ENCODE measurements at places on chromosomes 7 and 10. TPM values are rescaled to one million over a fixed set of nuclear protein-coding genes. Genes with fewer than 3 reads are reported as not detected.

GRCh38 chr10:119531067-119531466, 11.5 kb downstream of the RGS10 start:
- no peak for DNase-seq
- H3K27me3 ChIP-seq: no peaks in the 10 kb centered on the region
- peaks cover 33% of the 10 kb centered on the region for H3K4me1 ChIP-seq
- H3K4me3 ChIP-seq: no peak overlapping the region

DNA sequence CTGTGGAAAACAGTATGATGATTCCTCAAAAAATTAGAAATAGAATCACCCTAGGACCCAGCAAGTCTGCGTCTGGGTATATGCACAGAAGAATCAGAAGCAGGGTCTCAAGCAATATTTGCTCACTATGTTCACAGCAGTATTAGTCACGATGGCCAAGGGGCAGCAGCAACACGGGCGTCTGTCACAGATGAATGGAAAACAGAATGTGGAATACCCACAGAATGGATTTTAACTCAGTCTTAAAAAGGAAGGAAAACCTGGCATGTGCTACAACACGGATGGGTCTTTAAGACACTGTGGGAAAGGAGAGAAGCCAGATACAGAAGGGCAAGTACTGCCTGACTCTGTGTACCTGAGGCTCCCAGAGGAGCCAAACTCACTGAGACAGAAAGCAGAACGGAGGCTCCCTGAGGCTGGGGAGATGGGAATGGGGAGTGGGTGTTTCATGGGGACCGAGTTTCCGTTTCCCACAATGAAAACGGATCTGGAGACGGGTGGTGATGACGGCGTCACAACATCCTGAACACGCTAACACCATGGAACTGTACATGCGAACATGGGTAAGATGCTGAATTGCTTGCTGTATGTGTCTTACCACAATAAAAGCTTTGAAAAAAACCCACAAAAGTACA, 36.7 kb upstream of the INPP5A start:
- no peak for DNase-seq
- no peaks in the 10 kb centered on the region for H3K36me3 ChIP-seq
- no peaks in the 10 kb centered on the region for H3K4me1 ChIP-seq

Gene INMT
- 0.76 TPM for total RNA-seq

Gene ITPRID1
- not detected for total RNA-seq

DNA sequence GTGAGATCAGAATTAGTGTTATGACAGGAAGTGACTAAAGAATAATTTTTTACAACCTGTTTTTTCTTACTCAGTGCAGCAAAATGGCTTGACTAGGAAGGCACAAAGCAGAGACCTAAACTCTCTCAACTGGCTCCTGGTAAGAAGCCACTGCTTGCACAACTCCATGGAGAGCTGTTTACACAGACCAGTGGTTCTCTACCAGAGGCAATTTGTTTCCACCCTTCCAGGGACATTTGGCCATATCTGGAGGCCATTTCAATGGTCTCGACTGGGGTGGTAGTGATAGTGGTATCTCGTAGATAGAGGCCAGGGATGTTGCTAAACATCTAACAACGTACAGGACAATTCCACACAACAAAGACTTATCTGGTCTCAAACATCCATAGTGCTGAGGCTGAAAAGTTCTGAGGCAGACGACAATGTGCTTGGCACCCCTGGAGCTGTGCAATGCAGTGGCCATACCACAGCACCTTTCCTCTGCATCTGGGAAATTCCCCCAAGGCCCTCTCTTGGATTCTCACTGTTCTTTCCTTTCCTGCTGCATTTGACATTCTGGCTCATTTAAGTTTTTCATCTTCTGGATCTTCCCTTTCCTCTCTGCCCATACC, 105.4 kb upstream of the LAMB4 start:
- DNase-seq: no peak
- no peak overlapping the region for H3K4me3 ChIP-seq
- no peaks in the 10 kb centered on the region for H3K4me1 ChIP-seq
- no peak overlapping the region for H3K27ac ChIP-seq

DNA sequence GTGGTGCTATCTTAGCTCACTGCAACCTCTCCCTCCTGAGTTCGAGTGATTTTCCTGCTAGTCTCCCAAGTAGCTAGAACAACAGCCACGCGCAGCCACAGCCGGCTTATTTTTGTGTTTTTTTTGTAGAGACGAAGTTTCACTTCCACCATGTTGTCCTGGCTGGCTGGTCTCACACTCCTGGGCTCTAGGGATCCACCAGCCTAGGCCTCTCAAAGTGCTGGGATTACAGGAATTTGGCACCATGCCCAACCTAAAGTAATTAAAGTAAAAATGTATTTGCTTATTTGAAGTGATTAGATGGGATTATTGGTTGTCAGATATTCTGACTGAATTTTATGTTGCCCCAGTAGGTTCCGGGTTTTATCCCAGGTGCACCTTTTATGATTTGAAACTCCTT, 22.7 kb downstream of the LUC7L2 start:
- DNase-seq: no peak
- no peak overlapping the region for H3K4me3 ChIP-seq
- no peaks in the 10 kb centered on the region for H3K4me1 ChIP-seq
- H3K27ac ChIP-seq: no peak overlapping the region
- peaks cover 100% of the 10 kb centered on the region for H3K36me3 ChIP-seq

Gene AGK
- 18.5 TPM for total RNA-seq

DNA sequence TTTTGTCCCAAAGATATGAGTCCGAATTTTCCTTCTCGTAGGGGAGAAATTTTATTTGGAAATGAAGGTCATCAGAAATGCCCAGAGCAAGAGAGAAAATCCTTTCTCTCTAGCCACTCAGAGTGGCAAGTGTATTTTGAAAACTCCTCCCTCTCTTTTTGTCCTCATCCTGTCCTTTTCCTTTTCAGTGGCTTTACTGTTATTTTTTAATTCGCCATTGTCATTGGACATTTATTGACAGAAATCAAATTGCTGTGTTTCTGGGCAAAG, 39.6 kb downstream of the TET1 start:
- H3K4me1 ChIP-seq: peaks cover 38% of the 10 kb centered on the region
- H3K4me3 ChIP-seq: peak overlapping the region; percentile 46

Gene NAMPT
- total RNA-seq: 274 TPM

GRCh38 chr10:100872034-100872791, 40.5 kb upstream of the SLF2 start:
- DNase-seq: no peak
- H3K4me1 ChIP-seq: no peaks in the 10 kb centered on the region
- no peaks in the 10 kb centered on the region for H3K27me3 ChIP-seq
- no peak overlapping the region for H3K27ac ChIP-seq
- no peaks in the 10 kb centered on the region for H3K36me3 ChIP-seq
- no peak overlapping the region for H3K4me3 ChIP-seq

DNA sequence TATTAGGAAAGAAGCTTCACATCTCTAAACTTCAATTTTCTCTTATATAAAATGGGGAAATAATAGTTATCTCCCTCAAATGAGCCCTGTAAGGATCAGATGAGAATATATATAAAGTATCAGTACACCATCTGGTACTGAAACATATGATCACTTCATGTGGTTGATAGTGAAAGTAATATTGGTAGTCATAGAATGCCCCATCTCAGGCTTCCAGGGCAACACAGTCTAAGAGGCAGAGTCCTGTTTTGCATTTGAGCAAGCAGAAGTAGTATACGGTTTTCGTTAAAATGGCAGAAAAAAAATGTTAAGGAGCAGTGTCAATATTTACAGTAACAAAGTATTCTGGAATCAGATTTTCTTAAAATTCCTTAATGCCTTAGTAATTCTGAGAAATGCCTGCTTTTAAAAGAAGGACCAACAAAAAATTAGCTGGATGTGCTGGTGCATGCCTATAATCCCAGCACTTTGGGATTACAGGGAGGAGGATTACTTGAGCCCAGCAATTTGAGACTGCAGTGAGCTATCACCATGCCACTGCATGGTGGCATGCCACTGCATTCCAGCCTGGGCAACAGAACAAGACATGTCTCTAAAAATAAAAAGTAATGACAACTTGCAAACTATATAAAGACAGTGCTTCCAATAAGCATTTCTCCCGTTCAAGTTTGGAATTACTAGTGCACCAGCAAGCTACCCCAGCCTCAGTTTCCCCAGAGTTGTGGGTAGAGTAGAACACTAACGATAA, 19.8 kb downstream of the KBTBD2 start:
- no peak overlapping the region for H3K4me3 ChIP-seq
- no peaks in the 10 kb centered on the region for H3K36me3 ChIP-seq
- no peak overlapping the region for H3K27ac ChIP-seq
- H3K27me3 ChIP-seq: no peaks in the 10 kb centered on the region
- no peaks in the 10 kb centered on the region for H3K4me1 ChIP-seq

GRCh38 chr10:74187237-74187636, 36.2 kb downstream of the ADK start:
- H3K36me3 ChIP-seq: no peaks in the 10 kb centered on the region
- no peak for DNase-seq
- H3K27ac ChIP-seq: peak overlapping the region; percentile 30
- H3K27me3 ChIP-seq: no peaks in the 10 kb centered on the region
- no peak overlapping the region for H3K4me3 ChIP-seq

Gene NPSR1
- not detected for total RNA-seq

Gene CHCHD1
- total RNA-seq: 35.4 TPM
